ENCODE measurements at places on chromosomes 1 and 21.

DNA sequence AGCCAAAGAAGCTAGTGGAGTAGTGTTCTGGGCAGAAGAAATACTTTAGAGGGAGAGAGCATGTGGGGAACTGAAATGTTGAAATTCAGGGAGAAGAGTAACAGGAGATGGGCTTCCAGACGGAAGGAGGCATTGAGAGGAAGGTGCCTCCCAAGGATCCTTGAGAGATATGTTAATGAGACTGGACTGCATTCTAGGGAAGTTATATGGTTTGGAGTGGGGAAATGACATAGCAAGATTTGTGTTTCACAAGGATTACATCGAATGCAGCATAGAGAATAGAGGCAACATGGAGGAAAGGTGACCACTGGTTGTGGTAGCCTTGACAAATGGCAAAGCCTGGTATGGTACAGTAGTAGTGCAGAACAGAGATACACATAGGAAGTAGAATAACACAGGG, 160.5 kb upstream of the HMCN1 start:
- DNase-seq, result no peak

DNA sequence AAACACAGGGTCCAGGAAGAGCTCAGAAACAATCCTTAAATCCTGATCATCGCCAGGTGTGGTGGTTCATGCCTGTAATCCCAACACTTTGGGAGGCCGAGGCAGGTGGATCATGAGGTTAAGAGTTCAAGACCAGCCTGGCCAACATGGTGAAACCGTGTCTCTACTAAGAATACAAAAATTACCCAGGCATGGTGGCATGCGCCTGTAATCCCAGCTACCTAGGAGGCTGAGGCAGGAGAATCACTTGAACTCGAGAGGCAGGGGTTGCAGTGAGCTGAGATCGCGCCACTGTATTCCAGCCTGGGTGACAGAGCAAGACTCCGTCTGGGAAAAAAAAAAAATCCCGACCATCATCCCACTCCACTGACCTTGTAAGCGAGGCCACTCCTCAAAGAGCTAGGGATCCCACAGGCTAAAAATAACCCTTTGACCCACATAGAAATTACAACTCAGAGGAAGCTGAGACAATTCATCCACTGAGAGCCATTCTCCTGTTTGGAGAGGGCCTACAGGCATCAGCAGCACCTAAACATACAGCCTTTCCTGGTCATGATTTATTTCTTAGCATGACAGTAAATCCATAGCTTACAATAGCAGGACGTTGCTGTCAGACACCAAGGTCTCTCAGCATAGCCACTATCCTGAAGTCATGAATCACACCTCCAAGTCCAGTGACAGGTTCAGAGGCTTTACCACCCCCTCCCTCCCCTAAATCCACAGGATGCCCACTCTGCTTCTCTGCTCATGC, 66.7 kb downstream of the TGFBR3 start:
- no peak for DNase-seq

DNA sequence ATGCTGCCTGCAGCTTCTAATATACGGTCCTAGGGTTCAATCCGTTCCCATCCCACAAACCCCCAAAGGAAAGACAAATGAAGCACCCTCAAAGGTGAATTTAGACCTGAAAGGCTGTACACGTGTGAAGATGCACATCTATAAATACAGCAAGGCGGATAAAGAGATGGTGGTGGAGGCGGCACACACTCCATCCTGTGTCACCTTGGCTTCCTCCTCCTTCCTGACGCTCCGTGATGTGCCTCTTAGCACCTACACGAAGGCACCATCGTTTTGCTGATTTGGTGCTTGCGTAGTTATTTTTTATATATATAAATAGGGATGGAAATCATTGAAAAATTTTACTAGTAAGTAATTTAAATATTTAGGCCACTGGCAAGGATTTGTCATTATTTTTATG, 359.4 kb downstream of the NPHP4 start:
- no peak for DNase-seq

DNA sequence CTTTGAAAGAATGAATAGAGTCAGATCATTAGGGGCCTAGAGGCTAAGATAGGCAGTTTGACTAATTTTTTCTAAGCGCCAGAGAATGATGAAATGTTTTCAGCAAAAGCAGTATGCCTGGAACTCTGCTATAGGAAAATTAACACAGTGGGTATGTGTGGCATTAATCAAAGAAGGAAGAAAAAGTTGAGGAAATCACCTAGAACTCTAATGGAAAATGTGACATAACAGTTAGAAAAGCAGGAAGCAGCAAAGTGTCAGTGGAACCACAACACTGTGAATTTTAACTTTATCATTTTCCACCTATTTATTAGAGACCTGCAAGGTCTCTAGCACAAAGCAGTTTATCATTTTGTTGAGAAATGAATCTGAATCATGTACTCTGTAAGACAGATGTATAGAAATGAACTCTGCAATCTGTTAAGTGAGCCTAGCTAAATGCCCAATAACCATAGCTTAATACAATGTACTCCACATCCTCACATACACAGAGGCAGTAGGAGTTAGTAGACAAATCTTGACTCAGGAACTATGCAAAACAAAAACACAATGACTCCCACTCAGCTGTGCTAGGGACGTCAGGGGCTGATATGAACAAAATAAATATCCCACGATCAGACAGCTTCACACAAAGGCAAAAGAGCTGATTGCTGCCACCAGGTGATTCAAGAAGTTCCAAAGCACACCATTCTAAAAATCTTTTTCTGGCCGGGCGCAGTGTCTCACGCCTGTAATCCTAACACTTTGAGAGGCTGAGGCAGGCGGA, 500.7 kb upstream of the NFIA start:
- no peak for DNase-seq

GRCh38 chr21:16572032-16572431, 842.2 kb downstream of the USP25 start:
- no peak for DNase-seq

DNA sequence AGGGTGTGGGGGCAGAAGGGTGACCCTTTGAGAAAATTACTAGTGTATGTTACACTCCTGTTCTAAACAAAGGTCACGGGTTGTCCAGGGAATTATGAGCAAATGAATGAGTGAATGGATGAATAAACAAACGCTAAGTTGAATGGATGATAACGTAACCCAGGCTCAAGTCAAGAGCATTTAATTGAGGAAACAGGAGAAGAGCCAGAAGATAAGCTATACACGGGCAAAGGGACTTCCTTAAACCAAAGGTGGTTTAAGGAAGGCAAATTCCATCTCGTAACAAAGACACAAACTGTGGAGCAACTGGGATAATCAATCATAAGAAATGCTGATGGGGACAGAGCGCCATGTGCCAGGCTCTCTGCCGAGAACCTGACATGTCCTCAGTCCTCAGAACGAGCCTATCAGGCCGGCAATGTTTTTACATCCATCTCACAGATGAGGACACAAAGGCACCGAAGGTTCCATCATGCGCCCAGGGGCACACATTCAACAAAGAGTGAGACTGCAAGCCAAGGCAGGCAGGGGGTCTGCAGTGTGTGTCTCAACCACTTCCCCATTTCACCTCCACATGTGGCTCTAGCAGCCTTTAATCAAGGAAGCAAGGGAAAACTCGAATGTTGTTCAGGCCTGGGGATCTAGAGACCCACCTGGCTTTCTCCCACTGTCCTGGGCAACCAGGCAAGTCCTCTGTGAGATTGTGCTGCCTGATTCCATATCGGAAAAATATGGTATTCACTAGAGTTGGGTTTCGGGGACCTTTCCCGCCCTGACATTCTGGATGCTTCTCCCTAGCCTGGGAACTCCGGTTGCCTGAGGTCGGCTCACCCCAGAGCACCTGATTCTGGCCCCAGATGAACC, 126.8 kb upstream of the EDN2 start:
- no peak for DNase-seq

GRCh38 chr1:220363196-220363837, 91.1 kb upstream of the RAB3GAP2 start:
- no peak for DNase-seq

GRCh38 chr1:26363549-26364448, 8.8 kb downstream of the ZNF683 start:
- no peak for DNase-seq

DNA sequence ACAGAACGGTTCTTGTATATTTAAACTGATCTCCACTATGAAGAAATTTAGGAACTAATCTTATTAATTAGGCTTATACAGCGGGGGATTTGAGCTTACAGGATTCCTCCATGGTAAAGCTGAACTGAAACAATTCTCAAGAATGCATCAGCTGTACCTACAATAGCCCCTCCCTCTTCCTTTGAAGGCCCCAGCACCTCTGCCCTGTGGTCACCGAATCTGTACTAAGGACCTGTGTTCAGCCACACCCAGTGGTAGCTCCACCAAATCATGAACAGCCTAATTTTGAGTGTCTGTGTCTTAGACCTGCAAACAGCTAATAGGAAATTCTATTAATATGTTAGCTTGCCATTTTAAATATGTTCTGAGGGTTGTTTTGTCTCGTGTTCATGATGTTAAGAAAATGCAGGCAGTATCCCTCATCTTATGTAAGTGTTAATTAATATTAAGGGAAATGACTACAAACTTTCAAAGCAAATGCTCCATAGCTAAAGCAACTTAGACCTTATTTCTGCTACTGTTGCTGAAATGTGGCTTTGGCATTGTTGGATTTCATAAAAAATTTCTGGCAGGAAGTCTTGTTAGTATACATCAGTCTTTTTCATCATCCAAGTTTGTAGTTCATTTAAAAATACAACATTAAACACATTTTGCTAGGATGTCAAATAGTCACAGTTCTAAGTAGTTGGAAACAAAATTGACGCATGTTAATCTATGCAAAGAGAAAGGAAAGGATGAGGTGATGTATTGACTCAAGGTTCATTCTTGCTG, 147.2 kb downstream of the NR5A2 start:
- no peak for DNase-seq

GRCh38 chr21:23452384-23453083, 2154.7 kb downstream of the MRPL39 start:
- DNase-seq, result no peak

GRCh38 chr1:196515904-196516303, 92.3 kb downstream of the KCNT2 start:
- DNase-seq, result no peak

DNA sequence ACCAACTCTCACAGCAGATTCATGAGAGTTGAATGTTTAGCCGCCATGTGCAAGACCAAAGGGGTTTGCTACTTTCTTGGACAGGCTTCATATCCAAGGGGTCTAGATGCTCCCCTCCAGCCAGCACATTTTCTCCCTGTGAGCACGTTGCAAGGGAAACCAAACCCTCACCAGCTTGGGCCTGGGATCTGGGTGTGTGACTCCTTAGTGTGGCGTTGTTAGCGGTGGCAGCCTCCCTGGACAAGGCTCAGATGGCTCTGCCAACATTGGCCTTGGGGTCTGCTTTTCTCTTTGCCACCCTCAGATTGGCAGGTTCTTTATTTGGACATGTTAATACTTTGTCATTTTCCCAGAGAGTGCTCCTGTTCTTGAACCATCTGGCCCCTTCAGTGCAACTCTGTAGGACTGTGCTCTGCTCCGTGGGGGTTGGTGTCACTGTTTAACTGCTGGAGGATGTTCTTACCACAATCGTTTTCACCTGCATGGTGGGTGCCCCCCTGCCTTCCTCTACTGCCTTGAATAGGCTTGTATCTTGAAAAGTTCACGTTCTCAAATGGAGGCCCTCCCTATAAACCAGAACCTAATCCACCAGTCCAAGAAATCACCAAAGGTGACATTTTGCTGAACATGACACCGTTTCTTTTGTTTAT, 13.4 kb downstream of the ABCG1 start:
- DNase-seq, result no peak

GRCh38 chr1:66050123-66050522, 257.4 kb downstream of the PDE4B start:
- DNase-seq, result no peak

DNA sequence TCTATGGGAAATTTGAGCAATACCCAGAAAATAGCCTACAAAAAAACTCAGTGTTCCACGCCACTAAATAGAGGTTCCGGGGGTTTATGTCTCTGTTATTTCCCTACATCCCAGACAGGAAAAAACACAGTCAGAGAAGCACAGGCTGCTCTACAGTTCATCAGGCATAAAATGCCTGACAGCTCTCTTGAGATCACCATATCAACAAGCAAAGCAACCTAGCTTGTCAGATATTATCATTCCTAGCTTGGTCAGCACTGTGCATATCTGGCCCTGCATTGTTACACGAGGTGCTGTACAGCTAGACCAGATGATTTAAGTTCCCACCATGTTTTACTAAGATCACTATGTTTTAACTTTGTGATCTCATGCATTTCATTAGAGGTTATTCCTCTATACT, 172.6 kb downstream of the PTPRC start:
- no peak for DNase-seq

DNA sequence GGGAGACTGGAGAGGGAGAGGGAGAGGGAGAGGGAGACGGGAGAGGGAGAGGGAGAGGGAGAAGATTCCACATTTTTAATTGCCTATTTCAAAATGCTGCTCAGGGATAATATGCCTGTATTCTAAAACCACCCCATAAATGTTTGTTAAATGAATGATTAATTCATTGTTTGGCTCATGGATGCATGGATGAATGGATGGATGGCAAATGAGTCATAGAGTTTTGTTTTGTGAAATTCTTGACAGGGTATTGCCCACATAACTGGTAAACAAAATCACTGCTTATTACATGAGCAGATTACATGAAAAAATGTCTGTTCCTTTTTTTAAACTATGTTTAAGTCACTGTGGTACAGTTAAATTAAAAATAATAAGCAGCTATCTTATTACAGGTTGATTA, 220.4 kb downstream of the ZP4 start:
- no peak for DNase-seq

DNA sequence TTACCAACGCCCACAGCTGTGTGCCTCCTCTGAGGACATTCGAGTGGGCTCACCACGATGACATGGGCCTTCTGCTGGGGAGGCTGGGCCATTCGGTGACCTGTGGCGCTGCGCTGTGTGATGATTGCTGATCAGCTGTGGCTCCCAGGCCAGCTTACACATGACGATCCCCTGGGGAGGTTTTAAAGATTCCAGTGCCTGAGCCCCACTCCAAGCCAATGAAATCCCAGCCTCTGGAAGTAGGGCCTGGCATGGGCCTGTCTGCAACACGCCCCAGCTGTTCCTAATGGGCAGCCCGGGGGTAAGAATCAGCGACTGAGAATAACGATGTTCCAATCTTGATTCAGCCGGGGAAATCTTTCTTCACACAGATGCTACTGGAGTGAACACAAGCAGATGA, 153.7 kb downstream of the KCNJ6 start:
- DNase-seq, result no peak

GRCh38 chr1:224433041-224433691, 1.4 kb downstream of the WDR26 start:
- no peak for DNase-seq

All from cerebellar nuclear complex (tissue), 1 donor.